ENCODE measurements at places on chromosomes 3 and 15. TPM values are rescaled to one million over a fixed set of nuclear protein-coding genes. Genes with fewer than 3 reads are reported as not detected.

The CAMK1 gene
- total RNA-seq: 20.4 TPM

The CCK gene
- total RNA-seq: 5.6 TPM

The LRRC2 gene
- total RNA-seq: 3.6 TPM

The STAC gene
- total RNA-seq: 13.7 TPM

The EXD1 gene
- total RNA-seq: not detected
